ENCODE measurements at places on chromosomes 16 and 17. TPM values are rescaled to one million over a fixed set of nuclear protein-coding genes. Genes with fewer than 3 reads are reported as not detected.

Gene PPM1D
- total RNA-seq = 9.7 TPM

Gene MAF
- total RNA-seq = 24.5 TPM

Gene SLC12A4
- total RNA-seq = 85.9 TPM

Gene SLC47A1
- 2.2 TPM for total RNA-seq

Gene NOL3
- total RNA-seq = 70.9 TPM

Gene CHST4
- total RNA-seq = not detected

Gene ABCA9
- 0.68 TPM for total RNA-seq

Gene MPV17L
- not detected for total RNA-seq

Gene DRC3
- 1.6 TPM for total RNA-seq

Gene CES1
- total RNA-seq = not detected

Gene PRDM7
- not detected for total RNA-seq

Gene ZNF423
- 0.21 TPM for total RNA-seq

Gene MYH8
- total RNA-seq = 853 TPM

Gene SLFN13
- 0.37 TPM for total RNA-seq

Gene LRRC3C
- total RNA-seq = not detected

Gene RNF40
- 69.5 TPM for total RNA-seq

Gene RRAD
- 60.5 TPM for total RNA-seq

Gene MYOCD
- 0.05 TPM for total RNA-seq

Gene SNF8
- 113 TPM for total RNA-seq

Gene BAIAP3
- total RNA-seq = 3.6 TPM

Gene SERPINF2
- 0.67 TPM for total RNA-seq

Gene LITAFD
- total RNA-seq = not detected

Gene ZNF830
- 10.8 TPM for total RNA-seq

Gene RMI2
- total RNA-seq = 1.4 TPM

Gene PLA2G10
- not detected for total RNA-seq

Gene TPSB2
- not detected for total RNA-seq

Gene OSGIN1
- total RNA-seq = 4.3 TPM

Gene HEXD
- 41.8 TPM for total RNA-seq

Gene CCDC144A
- 9.1 TPM for total RNA-seq

Gene CDRT4
- total RNA-seq = 3.4 TPM

Measured in myocyte (in vitro differentiated cells).